ENCODE measurements at places on chromosomes 2 and 18. TPM values are rescaled to one million over a fixed set of nuclear protein-coding genes. Genes with fewer than 3 reads are reported as not detected.

The SLC9A4 gene
- total RNA-seq: not detected

DNA sequence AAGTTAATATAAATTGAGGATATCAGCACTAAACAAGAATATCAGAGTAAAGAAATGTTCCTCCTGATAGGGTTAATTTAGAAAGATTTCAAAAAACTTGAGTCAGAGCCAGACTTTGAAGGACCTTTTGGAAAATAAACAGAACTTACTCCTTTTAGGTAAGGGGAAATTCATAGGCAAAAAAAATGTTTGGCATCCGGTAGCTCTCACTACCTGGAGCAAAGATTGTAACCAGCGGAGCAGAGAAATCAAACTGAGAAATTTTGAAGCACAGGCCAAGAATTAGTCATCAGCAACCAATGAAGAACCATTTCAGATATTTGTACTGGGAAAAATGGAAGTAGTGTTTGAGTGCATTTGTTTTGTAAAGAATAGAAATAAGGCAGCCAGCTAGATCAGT, 113.0 kb downstream of the ICA1L start:
- H3K4me3 ChIP-seq: no peak overlapping the region
- H3K27ac ChIP-seq: peak overlapping the region; percentile 62
- H3K27me3 ChIP-seq: no peaks in the 10 kb centered on the region
- H3K36me3 ChIP-seq: no peaks in the 10 kb centered on the region

DNA sequence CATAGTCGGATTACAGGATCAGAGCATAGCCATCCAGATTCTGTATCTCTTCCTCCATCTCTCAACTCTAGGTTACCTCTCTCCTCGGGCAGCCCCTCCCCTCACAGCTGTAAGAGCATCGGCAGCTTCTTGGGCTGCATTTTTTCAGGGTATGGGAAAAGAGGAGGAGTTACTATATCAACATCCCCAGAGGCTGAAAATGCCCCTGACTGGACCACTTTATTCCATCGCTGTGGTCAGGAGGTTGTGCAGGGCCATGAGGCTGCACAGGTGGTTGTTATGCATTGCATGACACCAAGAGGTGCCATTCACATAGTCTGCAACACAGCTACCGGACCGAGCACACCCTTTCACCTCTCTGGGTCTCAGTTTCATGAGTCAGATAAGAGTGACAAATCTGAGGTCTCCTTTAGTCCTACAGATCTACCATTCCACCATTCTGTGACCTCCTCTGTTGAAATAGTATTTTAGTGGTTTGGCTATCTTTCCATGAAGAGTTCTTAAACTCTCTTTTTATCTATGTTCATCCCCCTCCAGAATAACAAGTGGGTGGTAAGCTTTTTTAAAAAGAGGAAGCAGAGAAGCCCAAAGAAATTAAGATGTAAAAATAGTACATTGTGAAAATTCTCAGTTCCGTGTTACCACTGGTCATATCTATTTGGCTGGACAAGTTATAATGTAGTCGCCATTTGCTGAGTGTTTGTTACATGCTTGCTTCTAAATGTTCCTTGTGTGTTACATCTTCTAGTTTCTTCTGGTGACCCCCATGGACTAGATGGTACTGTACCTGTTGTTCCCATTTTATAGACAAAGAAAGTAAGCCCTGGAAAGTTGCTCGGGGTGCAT, 56.6 kb upstream of the SLC1A4 start:
- no peak for DNase-seq
- no peak overlapping the region for H3K27ac ChIP-seq

The PID1 gene
- 17.4 TPM for total RNA-seq

GRCh38 chr18:38545071-38545470, 979.5 kb upstream of the CELF4 start:
- no peaks in the 10 kb centered on the region for H3K4me1 ChIP-seq
- no peaks in the 10 kb centered on the region for H3K27me3 ChIP-seq
- DNase-seq: no peak
- no peaks in the 10 kb centered on the region for H3K36me3 ChIP-seq
- no peak overlapping the region for H3K27ac ChIP-seq
- H3K4me3 ChIP-seq: no peak overlapping the region

- H3K4me3 ChIP-seq: no peak overlapping the region
- no peaks in the 10 kb centered on the region for H3K27me3 ChIP-seq
- H3K27ac ChIP-seq: no peak overlapping the region
- DNase-seq: no peak
- H3K4me1 ChIP-seq: peaks cover 8% of the 10 kb centered on the region
- H3K36me3 ChIP-seq: no peaks in the 10 kb centered on the region
Measured at GRCh38 chr18:78876868-78877267, 102.8 kb upstream of the SALL3 start.

The POU3F3 gene
- not detected for total RNA-seq

GRCh38 chr18:28115149-28115550, 61.8 kb downstream of the CDH2 start:
- H3K4me1 ChIP-seq: peaks cover 4% of the 10 kb centered on the region
- DNase-seq: no peak
- H3K4me3 ChIP-seq: no peak overlapping the region
- H3K36me3 ChIP-seq: no peaks in the 10 kb centered on the region
- no peaks in the 10 kb centered on the region for H3K27me3 ChIP-seq

- peak overlapping the region; percentile 23 for H3K27ac ChIP-seq
- no peak for DNase-seq
- no peaks in the 10 kb centered on the region for H3K27me3 ChIP-seq
Measured at GRCh38 chr18:493986-494983, 6.2 kb downstream of the COLEC12 start.

Data from thyroid gland (tissue), 4 donors.